Stimulated activated CD4-positive, alpha-beta T cell treated with anti-CD3 and anti-CD28 coated beads, TNF-alpha, amount 100 ng/mL, for 48 hours (primary cell): ENCODE measurements at places on chromosomes 7 and 10.

DNA sequence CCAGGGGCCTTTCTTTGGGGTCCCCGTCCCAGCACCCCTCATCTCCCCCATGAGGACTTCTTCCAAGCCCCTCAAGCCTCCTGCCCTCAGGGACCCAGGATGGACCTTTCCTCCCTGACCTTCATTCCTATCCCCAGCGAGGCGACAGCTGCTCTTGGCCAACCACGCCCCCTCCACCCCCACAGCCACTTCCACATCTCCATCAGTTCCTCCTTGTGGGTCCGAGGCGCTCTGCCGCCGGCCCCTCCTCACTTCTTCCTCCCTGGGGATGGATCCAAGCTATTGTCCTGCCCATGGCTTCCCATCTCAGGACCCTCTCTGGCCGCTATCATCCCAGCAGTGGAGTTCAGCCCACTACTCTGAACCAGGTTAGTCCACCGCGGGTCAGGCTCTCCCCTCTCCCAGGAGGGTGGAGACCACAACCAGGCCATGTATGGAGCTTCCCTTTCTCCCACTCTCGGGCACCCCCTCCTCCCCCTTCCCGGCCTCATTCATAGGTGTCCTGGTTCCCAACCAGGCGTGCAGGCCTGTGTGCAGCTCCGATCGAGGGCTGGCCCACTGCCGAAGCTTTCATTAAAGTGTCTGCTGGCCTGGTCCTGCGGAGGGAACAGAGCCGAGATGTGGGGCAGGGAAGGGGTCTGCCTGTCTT lies 1.7 kb upstream of the SH2B2 start:
- DNase-seq: no peak

DNA sequence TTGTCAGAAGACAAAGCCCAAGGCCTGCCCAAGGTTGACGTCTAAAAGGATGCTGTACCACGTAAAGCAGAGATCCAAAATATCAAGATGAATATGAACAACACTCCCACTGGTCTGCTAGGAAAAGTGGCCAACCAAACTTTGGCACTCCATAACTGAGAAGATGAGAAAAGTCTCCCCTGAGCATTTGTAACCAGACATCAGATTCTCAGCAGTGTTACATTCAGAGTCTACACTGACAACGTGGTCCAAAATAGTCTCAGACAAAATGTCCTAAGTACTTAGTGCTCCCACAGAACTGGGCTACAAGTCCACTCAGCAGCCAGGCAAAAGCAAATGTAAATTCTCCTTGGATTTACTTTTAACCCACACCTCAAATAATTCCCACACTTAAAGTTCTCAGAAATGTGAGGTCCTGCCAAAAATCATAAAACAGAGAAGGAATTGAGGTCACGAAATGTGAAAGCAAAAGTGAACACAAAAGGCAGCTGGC lies 185.1 kb upstream of the NOBOX start:
- DNase-seq: no peak

- no peak for DNase-seq
Measured at GRCh38 chr7:55214707-55215106, 150.4 kb upstream of the LANCL2 start.

DNA sequence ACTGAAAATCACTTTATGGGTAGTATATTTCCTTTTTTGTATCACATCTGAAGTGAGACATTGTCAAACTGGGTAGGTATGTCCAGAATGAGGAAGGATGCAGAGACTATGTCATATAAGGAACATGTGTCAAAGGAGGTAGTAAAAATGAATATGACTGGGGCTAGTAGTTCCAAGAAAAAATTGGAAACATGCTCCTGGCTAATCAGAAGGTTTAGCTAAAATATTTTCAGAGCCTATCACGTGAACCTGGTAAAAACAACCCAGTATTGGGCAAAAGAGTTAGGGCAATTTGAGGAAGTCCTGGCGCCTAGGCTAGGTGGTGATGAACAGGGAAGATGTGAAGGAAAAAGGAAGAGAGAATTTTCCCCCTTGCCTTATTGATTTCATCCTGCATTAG lies 26.4 kb downstream of the ENTPD1 start:
- no peak for DNase-seq

GRCh38 chr10:74910976-74911350 lies 84.6 kb downstream of the KAT6B start:
- no peak for DNase-seq

GRCh38 chr7:137836541-137836940 lies 10.2 kb downstream of the DGKI start:
- DNase-seq: no peak
